GM12891 (cell line): ENCODE measurements at places on chromosomes 4 and X.

GRCh38 chr4:70243091-70243490 is 694 bp downstream of the CSN3 start:
- no peak for DNase-seq

- no peak for DNase-seq
Measured at GRCh38 chr4:83758285-83758684, 222.4 kb downstream of the GPAT3 start.

DNA sequence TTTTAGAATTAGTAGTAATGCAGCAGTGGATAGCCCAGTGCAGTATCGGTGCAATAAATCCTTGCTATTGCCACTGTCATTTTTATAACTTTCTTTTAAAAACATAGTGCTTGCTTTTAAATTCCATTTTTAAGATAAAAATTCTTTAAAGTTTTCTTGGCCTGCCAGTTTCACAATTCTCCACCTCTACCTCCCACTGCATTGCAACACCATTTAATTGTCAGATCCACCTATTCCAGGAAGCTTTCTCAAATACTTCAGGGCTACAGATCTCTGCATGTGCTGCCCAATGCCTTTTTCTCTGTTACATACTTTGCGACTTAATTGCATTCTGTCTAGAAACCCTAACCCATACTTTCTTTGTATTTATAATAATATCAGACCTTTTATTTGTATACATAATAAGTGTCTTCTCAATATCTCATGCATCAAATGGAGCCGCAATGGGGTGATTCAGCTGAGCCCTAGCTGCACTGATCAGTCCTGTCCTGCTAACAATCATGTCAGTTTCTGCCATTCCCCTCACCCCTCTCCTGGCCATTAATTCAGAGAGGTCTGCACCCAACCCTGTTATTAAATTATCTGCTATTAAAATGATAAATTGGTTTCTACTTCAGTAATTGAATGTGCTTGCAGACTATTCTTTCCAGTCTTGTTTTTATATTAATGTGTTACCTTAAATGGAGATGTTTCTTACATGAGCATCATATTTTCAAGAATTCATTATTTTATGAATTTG is 193.1 kb downstream of the SLIT2 start:
- no peak for DNase-seq

DNA sequence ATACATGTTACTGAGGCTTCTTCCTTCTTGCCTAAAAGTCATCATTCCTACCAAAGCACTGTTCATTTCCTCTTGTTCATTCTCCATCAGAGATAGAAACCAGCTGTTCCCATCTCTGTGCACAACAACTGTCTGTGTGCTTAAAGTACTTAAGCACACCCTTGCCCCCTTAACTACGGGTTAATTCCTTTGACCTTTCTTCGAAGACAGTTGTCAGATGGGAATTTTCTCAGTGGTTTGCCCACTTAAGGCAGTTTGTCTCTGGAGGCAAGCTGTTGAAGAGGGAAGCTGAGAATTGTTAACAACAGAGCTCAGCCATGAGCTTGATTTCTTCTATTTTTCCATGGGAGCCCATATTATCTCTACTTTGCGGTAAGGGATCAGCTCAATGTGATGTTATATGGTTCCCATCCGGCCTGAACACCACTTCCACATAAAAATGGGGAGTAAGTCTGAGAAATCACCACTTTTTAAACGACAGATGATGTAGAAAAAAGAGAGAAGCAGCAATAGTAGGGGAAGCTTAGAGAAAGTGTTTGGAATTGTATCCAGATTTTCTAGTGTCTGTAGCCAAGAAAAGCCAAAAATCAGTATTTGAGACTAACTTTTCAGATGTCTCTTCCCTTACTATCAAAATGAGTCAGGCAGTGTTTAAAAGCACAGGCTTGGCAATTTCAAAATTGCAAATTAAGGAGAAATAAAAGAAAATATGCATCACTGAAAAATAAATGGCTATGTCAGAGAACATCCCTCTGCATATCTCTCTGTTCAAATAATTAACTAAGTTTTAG is 194.4 kb downstream of the SLIT2 start:
- no peak for DNase-seq

GRCh38 chr4:169611157-169611556 is 1.2 kb downstream of the NEK1 start:
- DNase-seq, result no peak
